ENCODE measurements at places on chromosomes 12 and 14.

DNA sequence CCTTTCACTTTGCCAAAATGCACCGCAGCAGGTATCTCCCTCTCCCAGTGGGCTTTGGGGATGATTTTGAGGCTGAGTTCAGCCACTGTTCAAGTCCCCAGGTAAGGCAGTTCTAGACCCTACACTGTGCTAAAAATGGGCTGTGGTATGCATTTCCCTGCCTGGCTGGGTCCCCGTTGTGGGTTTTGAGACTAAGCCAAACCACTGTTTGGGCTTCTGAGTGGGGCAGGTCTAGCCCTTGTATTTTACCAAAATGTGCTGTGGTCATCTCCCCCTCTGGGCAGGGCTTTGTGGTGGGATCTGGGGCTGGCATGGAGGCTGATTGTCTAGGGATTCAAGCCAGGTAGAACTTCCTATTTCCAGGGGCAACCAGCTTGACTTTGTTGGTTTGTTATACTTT lies 13.6 kb upstream of the OR4Q3 start:
- no peak for DNase-seq

GRCh38 chr12:31714406-31715271 lies 14.2 kb downstream of the AMN1 start:
- no peak for DNase-seq

GRCh38 chr12:75390156-75390898 lies 562 bp upstream of the GLIPR1L2 start:
- DNase-seq, result no peak

DNA sequence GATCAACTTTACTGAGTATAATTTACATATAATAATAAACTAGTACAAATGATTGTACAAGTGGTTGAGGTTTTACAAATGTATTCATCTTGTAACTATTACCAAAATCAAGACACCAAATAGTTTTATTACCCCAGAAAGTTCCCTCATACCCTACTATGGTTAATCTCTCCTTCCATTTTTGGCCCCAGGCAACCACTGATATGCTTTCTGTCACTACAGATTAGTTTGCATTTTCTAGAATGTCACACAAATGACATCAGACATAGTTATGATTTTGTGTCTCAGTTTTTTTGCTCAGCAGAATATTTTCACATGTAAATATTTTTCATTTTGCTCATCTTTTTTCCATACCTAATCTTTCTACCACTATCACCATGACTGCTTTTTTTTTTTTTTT lies 49.1 kb downstream of the TMX1 start:
- no peak for DNase-seq

GRCh38 chr14:58725871-58726270 lies 88.1 kb downstream of the DACT1 start:
- no peak for DNase-seq

DNA sequence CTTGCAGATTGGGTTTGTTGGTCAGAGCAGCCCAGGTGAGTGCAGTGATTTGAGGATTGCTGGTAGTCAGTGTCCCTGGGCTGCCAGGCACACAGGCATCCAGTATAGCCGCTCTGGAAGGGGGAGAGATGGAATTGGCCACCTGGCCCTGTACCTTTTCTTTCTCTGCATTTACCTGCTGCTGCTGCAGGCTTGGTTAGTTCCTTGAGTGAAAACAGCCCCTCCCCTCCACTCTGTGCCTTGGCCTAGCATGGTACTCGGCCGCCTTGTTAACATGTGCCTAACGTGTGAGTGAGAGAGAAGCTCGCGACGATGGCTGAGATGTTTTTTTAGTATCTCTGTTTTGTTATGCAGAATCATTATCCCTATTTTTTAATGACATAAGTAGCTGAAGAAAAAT lies 49.3 kb upstream of the AMN start:
- no peak for DNase-seq

DNA sequence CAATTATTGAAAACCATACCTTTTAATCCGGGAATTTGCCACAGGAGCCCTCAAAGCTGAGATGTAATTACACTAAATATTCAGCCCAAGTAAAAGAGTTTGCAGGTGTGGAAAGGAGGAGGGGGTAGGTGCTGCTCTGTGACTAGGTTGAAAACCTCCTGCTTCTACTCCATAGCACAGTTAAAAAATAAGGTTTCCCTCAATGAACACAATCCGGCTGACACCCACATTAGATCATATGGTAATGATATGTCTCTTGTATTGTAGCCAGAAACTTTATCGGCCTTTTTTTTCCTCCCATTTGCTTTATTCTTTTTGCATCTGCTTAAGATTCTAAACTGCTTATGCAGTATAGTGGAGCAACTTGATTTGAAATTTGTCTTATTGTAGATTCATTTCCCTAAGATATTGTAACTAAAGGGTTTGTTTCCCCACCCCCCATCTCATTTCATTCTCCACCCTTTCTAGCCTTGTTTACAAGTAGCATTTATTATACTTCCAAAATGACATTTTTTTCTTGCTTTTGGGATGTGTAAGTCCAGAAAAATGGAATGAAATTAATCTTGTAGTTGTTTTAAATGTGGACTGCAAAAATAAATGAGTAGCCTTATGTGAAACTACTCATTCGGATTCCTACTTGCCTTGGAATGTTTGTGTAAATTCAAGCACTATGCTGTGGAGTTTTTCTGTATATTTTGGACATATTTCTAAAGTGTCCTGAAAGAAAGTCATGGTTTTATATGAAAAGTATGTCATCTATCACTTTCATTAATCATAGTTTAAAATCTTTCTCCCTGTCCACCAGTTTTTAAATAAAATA lies at the start of gene DCN:
Gene DCN, minus strand, starts transcription at position 182 of the 820 bp plus-strand sequence. CDS start 4,265 bp downstream, outside the sequence.
- no peak for DNase-seq

DNA sequence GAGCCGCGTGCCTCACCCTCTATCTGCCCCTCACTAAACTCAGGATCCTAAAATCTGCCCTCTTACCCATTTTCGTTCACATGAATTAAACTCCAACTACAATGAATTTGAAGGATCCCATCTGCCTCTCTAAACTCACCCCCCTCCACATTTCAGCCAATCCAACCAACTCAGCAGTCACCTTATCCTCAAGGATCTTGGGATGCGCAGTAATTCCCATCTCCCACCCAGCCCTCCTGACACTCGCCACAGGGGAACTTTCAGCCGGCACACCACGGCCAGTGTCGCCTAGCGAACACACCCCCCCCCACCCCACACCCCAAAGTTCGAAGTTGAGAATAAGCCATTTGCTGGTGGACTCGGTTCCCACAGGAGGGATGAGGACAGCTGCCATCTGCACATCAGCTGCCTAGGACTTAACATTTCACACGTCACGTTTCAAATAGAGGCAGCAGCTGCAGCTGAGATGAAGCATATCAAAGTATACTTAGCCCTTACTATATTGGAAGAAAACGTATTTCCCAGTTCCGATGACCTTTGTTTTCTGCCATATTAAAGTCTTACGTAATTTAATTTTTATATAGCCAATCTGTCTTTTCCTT lies 8.7 kb upstream of the SELPLG start:
- DNase-seq, result no peak

DNA sequence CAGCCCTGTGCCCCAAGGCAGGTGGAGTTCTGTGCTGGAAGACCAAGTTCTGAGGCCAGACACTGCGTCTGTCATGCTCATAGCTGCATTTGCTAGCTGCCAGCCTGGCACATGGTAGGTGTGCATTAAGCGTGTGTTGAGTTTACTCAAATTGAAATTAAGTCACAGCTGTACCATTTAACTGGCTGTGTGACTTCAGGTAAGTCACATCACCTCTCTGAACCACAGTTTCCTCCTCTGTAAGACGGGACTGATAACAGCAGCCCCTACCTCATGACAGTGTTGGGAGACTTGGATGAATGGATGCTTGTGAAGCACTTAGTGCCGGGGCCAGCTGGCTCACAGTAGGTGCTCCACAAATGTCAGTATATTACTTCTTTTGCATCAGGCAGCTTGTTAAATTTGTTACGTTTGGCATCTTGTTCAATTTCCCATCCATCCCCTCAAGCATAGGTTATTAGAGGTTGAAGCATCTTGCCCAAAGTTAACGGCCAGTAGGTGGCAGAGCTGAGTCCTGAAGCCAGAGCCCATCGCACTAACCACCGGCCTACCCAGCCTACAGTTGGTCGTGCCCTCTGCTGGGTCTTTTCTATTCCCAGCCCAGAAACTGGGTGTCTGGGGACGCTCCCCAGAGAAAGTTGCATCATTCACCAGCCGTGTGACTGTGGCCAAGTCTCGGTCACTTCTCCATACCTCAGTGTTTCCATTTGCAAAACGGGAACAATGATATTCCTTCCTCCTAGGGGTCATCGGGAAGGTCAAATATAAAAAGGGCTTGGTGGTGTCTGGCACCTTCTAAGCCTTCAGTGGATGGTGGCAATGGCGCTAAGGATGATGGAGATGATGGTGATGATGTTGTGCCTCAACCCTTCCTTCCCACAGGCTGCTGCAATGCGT lies 4.5 kb downstream of the DAO start:
- DNase-seq, result peak; percentile 32

GRCh38 chr12:27014859-27015729 lies 910 bp upstream of the TM7SF3 start:
- DNase-seq, result no peak

GRCh38 chr12:123808167-123808566 lies 46.1 kb downstream of the DNAH10 start:
- DNase-seq, result no peak

DNA sequence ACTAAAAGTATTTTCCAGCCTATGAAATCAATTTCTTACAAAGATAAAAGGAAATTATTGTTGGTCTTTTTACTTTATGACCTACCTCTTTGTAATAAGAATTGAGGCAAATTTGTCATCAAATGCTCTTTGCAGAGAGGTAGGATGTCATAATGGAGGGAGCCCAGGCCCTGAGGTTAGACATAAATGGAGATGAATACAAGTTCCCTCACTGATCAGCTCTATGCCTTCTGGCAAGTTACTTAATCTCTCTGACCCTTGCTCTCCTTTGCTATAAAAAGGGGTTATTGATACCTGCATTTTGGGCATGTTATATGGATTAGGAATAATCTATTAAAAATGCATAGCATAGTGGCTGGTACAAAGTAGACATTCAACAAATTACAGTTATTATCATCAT lies 146.9 kb upstream of the KRR1 start:
- DNase-seq, result no peak

- DNase-seq, result no peak
Measured at GRCh38 chr14:71487941-71488340, 444.3 kb upstream of the RGS6 start.

- no peak for DNase-seq
Measured at GRCh38 chr12:106299202-106299774, 3.2 kb upstream of the TCP11L2 start.

GRCh38 chr14:63773504-63773903 lies 45.6 kb upstream of the SGPP1 start:
- no peak for DNase-seq

DNA sequence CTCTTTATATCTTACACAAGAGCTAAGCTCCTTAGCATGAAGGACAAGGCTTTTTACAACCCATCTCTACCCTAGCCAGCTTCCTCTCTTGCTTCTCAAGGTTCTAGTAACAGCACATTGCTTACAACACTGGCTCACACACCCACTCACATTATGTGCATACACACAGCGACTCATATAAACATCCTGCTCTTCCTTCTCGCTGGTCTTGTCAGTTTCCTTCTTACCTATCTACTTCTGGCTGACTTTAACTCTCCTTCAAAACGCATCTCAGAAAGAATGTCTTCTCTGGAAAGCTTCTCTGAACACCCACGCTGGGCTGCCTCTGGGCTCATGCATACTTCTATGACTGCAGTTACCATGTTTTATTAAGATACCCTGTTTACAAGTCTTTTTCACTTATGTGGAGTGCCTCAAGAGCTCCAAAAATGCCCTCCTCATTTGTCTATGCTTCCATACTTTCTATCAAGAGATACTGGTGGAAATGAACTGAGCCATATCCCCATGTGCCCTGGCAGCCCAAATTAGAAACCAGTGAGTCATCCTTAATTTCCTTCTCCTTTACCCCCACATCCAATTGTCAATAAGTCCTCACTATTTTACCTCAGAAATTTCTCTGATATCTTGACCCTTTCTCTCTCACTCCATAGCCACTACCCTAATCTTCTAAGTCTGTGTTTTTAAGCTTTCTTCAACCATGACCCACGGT lies 126.9 kb upstream of the KRAS start:
- no peak for DNase-seq
